ENCODE measurements at places on chromosomes 2 and 18.

GRCh38 chr2:176123411-176124109, 1.0 kb downstream of the HOXD9 start:
- no peak for DNase-seq

GRCh38 chr18:36600548-36600947, 228.3 kb downstream of the TPGS2 start:
- DNase-seq: no peak

DNA sequence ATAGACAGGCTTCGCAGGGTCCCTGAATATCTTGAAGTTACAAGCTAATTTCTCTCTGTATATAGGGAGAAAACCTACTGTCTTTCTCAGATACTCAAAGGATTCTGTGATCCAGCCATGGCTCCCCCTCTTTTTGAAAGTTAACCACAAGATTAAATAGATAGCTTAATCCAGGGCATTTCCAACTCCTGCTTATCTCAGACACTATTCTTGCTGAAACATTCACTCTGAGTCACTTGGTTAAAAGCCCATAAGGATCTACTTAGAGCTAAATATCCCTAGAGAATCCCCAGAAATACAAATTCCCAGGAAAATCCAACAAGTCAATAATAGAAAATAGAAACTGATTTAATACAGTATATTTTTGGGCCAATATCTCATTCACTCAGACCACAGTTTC, 179.1 kb upstream of the LYPD1 start:
- no peak for DNase-seq

- DNase-seq: no peak
Measured at GRCh38 chr18:2240311-2240705, 331.0 kb downstream of the METTL4 start.

DNA sequence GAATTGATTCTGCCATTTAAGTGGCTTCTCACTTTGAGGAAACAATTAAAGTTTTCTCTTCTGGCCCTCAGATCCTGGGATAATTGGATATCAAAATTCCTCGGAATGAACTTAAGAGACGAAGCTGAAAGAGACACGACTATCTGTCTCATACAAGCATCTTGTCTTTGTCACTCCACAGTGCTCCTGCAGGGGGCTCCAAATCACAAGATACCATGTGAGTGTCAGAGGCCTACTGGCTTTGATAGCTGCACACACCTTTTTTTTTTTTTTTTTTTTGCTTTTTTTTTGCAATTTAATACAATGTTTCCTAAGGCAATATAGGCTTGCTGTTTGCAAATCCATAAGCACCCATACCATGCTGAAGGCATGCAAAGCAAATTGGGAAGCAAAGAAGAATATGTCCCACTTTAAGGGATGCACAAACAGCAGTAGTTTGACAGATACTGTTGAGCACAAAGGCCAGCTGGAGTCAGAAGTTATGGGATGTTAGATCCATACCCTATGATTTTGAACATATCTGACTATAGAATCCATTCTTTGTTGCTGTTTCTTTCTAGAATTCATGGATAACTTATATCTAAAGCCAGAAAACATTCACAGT, 109.0 kb upstream of the CBLN2 start:
- no peak for DNase-seq

- DNase-seq: no peak
Measured at GRCh38 chr2:201608021-201608420, 35.3 kb downstream of the TMEM237 start.

DNA sequence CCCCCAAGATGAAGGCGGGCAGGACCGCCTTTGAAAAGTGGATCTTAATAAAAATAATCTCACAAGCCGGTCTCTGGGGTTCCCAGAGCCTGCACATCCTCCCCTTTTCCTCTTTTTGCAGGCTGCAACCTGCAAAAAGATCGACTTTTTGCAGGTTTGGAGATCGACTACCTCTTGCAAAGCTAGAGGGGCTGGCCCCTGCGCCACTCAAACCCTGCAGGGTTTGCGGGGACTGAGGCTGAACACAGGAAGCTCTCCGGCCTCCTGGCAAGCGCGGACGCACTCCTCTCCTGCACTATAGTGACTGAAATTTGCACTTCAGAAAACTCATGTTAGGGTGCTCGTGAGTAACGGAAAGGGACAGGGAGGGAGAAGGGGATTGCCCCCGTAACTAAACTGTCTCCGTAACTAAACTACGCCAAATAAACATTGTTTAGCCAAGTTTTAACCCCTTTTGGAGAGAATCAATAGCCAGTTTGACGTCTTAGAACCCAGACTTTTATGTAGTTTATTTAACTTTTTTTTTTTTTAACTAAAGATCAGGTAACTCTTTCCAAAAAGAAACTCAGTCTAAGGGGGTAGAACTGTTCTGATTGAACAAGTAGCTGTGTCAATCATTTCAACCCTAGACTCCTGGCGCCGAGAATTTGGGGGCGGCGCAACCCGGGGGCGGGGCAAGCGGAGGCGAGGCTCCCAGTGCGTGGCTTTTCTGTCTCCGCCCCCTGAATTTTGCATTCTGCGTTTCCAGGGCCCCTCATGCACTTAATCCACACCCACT, 2.5 kb downstream of the IGFBP5 start:
- peak; percentile 91 for DNase-seq

DNA sequence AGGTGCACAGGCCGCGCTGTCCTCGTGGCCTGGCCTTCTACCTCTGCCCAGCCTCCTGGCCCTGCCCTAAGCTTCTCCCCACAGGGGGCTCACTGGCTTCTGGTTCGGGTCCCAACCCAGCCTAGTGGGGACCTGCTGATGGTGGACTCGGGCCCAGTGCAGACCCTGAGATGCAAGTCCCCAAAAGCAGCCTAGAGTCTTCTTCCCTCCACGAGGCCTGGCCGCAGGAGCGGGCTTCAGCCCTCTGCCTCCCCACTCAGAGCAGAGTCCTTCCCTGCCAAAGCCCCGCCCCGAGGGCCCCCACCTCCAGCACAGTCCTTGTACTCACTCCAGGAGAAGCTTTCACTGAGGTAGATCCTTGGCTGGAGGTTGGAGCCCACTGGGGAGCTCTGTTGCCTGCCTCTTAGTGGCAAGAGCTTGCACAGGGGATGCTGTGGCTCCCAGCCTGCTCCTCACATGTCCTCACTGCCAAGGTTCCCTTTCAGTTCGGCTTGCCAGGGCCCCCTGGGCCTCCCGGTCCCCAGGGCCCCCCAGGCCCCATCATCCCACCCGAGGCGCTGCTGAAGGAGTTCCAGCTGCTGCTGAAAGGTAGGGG, 3.6 kb downstream of the ERFE start:
- DNase-seq: no peak

- DNase-seq: no peak
Measured at GRCh38 chr2:234979204-234980167, 27.7 kb downstream of the SH3BP4 start.

GRCh38 chr2:8115966-8116365, 565.9 kb upstream of the ID2 start:
- DNase-seq: no peak

GRCh38 chr18:71529703-71530303, 1014.3 kb downstream of the CBLN2 start:
- peak; percentile 5 for DNase-seq

DNA sequence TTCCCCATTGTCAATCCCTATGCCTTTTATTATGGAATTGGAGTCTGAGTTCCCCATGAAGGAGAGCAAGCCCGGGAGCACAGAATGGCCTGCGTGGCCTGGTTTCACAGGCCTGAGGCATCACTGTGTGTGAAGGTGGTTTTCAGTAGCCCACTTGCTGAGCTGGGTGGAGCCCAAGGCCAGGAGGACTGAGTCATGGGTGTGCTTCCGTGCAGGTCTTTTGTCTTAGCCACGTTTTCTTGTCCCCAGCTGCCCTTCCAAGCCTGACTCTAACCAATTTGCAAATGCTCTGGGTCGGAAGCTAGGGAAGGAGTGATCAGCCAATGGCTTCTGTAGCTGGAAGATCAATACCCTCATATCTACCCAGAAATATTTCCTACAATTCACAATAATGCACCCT, 119.2 kb downstream of the MAPK4 start:
- no peak for DNase-seq

Measured in T47D (cell line).